ENCODE measurements at places on chromosomes 1 and 21. TPM values are rescaled to one million over a fixed set of nuclear protein-coding genes. Genes with fewer than 3 reads are reported as not detected.

Gene DNAJC8
- total RNA-seq = 57.6 TPM

Gene BTBD8
- 4.0 TPM for total RNA-seq

Gene RGS5
- total RNA-seq = 1.9 TPM

Gene COL18A1
- 82.9 TPM for total RNA-seq

Gene F5
- 16.2 TPM for total RNA-seq

Gene HSD11B1
- not detected for total RNA-seq

Gene CACNA1S
- not detected for total RNA-seq

Gene TAS1R1
- total RNA-seq = not detected

DNA sequence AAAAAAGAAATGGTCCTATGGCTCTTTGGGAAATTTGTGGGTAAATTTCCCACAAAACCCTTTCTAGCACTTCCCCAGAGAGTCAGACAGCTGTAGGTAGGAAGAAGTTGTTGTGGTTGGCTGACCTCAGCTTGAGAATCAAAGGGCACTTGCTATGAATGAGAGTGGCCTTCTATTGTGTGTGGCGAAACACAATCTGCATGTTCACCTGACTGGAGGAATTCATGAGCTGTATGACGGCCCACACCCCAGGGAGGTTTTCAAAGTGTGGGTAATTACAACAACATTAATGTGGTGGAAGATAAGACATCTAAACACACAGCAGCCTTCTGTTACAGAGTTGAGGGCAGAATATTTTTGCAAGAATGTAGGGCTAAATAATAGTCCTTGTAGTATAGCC lies 38.8 kb downstream of the NGF start:
- no peak overlapping the region for H3K27ac ChIP-seq
- H3K27me3 ChIP-seq = peaks cover 88% of the 10 kb centered on the region
- H3K36me3 ChIP-seq = no peaks in the 10 kb centered on the region
- H3K4me1 ChIP-seq = no peaks in the 10 kb centered on the region

GRCh38 chr1:237041795-237042525 lies at the start of gene RYR2:
RYR2 (plus strand) TSS chr1:237042184; CDS start chr1:237042522, 338 bp downstream.
- no peak for DNase-seq
- H3K4me1 ChIP-seq = no peaks in the 10 kb centered on the region
- H3K27me3 ChIP-seq = no peaks in the 10 kb centered on the region
- no peaks in the 10 kb centered on the region for H3K36me3 ChIP-seq
- H3K4me3 ChIP-seq = no peak within 1 kb of the TSS

- H3K4me3 ChIP-seq = no peak overlapping the region
- DNase-seq = no peak
- H3K36me3 ChIP-seq = no peaks in the 10 kb centered on the region
- no peaks in the 10 kb centered on the region for H3K27me3 ChIP-seq
- H3K4me1 ChIP-seq = no peaks in the 10 kb centered on the region
Measured at GRCh38 chr1:71666609-71667008, 585.8 kb upstream of the ZRANB2 start.

GRCh38 chr1:205693421-205693991 lies 13.2 kb upstream of the SLC45A3 start:
- H3K36me3 ChIP-seq = peaks cover 14% of the 10 kb centered on the region
- no peak overlapping the region for H3K27ac ChIP-seq
- no peak for DNase-seq
- H3K4me3 ChIP-seq = no peak overlapping the region
- H3K4me1 ChIP-seq = peaks cover 25% of the 10 kb centered on the region
- H3K27me3 ChIP-seq = no peaks in the 10 kb centered on the region

DNA sequence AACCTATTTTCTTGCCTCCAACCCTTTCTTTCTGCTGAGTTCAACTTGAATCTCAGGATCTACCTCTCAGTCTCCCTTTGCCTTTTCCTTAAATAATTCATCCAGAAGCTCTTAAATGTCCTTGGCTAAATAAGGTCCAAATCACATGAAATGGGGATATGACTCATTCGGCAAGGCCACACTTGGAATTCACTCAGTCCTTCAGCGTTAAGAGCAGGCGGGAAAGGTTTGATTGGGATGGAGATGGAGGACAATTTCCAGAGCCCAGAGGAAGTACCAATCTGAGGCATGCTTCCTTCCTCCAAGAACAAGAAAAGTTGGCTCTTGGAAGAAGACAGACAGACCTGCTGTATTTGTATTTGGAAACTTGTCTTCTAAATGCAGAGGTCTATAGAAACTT lies 128.5 kb downstream of the PROX1 start:
- H3K36me3 ChIP-seq = no peaks in the 10 kb centered on the region
- DNase-seq = no peak
- H3K4me3 ChIP-seq = no peak overlapping the region
- peaks cover 42% of the 10 kb centered on the region for H3K27me3 ChIP-seq
- H3K27ac ChIP-seq = no peak overlapping the region

DNA sequence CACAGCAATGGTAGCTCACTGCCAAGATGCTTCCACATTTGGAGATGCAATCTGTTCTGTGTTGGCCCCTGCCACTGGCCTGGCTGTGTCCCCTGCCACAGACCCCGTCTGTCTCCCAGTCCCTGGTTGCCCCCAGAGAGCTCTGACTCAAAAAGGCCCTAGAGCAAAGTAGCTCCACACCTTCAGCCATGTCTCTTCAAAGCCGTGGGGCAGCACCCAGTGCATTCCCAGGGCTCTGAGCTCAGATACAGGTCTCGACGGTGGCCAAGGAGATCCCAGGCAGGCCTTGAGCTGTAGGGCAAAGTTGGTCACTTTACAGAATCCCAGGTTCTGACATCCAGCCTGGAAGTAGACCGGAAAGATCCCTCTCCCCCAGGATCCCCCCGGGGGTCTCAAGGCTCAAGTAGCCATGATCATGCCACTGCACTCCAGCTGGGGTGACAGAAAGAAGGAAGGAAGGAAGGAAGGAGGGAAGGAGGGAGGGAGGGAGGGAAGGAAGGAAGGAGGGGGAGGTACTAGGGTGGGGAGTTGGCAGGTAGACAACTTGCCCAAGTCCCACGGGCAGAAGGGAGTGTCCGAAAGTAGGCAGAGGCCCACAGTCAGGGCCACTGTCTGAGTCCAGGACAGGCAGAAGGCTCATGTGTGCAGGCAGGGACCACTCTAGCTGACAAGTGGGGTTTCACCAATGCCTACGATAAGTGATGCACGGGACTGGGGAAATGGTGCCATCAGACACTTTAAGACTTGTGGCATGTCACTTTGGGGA lies 4.8 kb upstream of the ARF1 start:
- H3K27me3 ChIP-seq = peaks cover 52% of the 10 kb centered on the region
- DNase-seq = no peak
- no peak overlapping the region for H3K4me3 ChIP-seq
- H3K36me3 ChIP-seq = peaks cover 37% of the 10 kb centered on the region
- H3K27ac ChIP-seq = peak overlapping the region; percentile 20
- H3K4me1 ChIP-seq = peaks cover 6% of the 10 kb centered on the region

GRCh38 chr1:91645031-91645430 lies 144.4 kb downstream of the CDC7 start:
- no peak for DNase-seq
- H3K27ac ChIP-seq = no peak overlapping the region
- H3K4me3 ChIP-seq = no peak overlapping the region
- H3K4me1 ChIP-seq = no peaks in the 10 kb centered on the region
- H3K27me3 ChIP-seq = peaks cover 13% of the 10 kb centered on the region

GRCh38 chr1:212241501-212241900 lies 43.7 kb upstream of the PPP2R5A start:
- no peak overlapping the region for H3K4me3 ChIP-seq
- peaks cover 7% of the 10 kb centered on the region for H3K36me3 ChIP-seq
- no peak overlapping the region for H3K27ac ChIP-seq
- no peaks in the 10 kb centered on the region for H3K27me3 ChIP-seq

- no peaks in the 10 kb centered on the region for H3K4me1 ChIP-seq
- H3K36me3 ChIP-seq = no peaks in the 10 kb centered on the region
- peaks cover 59% of the 10 kb centered on the region for H3K27me3 ChIP-seq
Measured at GRCh38 chr1:234325878-234326496, 47.3 kb upstream of the COA6 start.

DNA sequence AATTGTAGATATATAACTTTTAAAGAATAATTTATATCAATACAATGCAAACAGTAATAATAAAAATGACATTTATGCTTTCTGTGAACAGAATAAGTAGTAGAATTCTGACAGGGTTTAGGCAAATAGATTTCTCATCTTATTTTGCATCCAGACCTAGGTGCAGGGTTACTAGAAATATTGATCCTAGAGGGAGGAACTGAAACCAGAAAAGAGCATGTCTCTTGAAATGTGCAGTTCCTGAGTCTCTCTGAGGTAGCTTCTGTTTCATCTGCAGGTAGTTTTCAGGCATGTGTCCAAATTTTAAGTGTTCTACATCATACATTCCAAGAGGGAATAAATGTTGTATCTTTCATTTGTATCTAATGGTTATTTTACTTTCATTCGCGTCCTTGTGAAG lies 631.9 kb upstream of the ADGRL4 start:
- DNase-seq = no peak
- H3K4me1 ChIP-seq = no peaks in the 10 kb centered on the region
- H3K4me3 ChIP-seq = no peak overlapping the region
- no peaks in the 10 kb centered on the region for H3K27me3 ChIP-seq

DNA sequence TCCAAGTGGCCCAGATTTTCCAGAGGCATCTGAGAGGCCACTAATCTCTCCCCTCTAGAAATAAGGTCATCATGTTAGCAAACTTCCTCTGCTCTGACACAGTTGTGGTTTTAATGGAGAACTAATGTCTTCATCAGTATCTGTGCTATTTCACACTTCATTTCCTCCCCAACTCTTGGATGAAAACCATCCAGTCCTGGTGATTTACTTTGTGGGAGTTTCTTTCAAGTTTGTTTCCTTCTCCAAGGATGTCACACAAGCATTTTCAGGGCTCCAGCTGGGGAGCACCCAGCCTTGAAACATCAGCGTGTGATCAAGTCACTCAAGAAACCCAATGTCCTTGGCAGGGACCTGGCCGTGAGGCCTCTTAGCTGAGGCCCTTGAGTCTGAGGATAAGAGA lies 38.8 kb downstream of the TBX15 start:
- DNase-seq = no peak
- H3K27me3 ChIP-seq = no peaks in the 10 kb centered on the region
- peak overlapping the region; percentile 45 for H3K27ac ChIP-seq
- H3K4me3 ChIP-seq = no peak overlapping the region

GRCh38 chr1:182700351-182700709 lies 15.9 kb upstream of the RGS8 start:
- H3K4me1 ChIP-seq = no peaks in the 10 kb centered on the region
- no peaks in the 10 kb centered on the region for H3K36me3 ChIP-seq
- peaks cover 67% of the 10 kb centered on the region for H3K27me3 ChIP-seq
- H3K4me3 ChIP-seq = no peak overlapping the region
- DNase-seq = no peak

- H3K27ac ChIP-seq = no peak overlapping the region
- no peak for DNase-seq
- H3K36me3 ChIP-seq = no peaks in the 10 kb centered on the region
- H3K4me1 ChIP-seq = no peaks in the 10 kb centered on the region
Measured at GRCh38 chr1:69649383-69649990, 81.8 kb downstream of the LRRC7 start.

DNA sequence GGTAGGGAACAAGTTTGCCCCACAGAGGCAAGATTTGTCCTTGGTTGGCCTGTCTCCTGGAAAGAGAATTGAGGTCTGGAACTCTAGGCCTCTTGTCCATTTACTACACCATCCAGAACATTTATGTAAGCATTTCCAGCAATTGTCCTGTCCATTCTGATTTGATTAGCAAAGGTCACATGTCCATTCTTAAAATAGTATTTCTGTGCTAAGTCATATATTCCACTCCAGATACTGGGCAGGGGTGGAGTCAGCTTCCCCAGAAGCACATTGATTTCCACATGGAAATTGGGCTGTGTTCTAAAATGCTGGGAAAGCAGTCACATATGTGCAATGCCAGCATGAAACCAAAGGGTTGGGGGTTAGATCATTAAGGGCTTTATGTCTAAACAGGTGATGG lies 21.5 kb upstream of the FMN2 start:
- DNase-seq = no peak
- H3K27ac ChIP-seq = no peak overlapping the region
- H3K27me3 ChIP-seq = no peaks in the 10 kb centered on the region
- H3K4me1 ChIP-seq = no peaks in the 10 kb centered on the region
- no peaks in the 10 kb centered on the region for H3K36me3 ChIP-seq

DNA sequence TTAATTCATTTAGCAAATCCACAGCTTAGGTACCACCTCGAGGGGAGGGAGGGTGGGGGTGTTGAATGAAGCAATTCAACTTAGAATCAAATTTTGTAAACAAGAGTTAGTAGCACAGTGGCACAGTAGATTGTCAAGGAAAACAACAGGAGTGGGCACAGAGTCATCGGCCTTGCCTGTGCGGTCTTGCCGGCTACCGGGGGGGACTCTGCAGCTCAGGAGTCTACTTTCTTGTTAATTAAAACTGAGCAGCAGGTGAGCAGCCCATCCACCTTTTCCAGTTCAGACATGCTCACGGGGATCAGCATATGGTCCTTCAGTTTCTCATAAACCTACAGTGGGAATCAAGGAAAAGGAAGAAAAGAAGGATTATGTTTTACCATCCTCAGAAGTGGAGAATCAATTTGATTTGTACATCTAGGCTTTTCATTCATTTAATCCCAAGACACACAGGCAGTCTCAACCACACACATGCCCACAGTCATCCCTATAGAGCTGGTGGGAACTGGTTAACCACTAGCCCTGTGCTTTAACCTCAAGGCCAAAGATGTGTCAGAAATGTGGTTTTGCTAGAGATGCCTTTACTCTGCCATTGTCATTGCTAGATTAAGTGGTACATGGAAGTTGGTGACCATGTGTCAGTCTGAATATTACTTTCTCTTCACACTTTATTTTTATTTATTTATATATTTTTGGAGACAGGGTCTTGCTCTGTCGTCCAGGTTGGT lies 45.0 kb upstream of the BCL10 start:
- no peaks in the 10 kb centered on the region for H3K27me3 ChIP-seq
- no peak overlapping the region for H3K27ac ChIP-seq
- peaks cover 31% of the 10 kb centered on the region for H3K36me3 ChIP-seq
- no peak overlapping the region for H3K4me3 ChIP-seq
- peaks cover 61% of the 10 kb centered on the region for H3K4me1 ChIP-seq

- peaks cover 51% of the 10 kb centered on the region for H3K4me1 ChIP-seq
- peak overlapping the region; percentile 90 for H3K4me3 ChIP-seq
- H3K36me3 ChIP-seq = peaks cover 95% of the 10 kb centered on the region
- H3K27ac ChIP-seq = peak overlapping the region; percentile 88
- H3K27me3 ChIP-seq = no peaks in the 10 kb centered on the region
- DNase-seq = peak; percentile 85
Measured at GRCh38 chr1:151989211-151989862, 4.3 kb downstream of the S100A10 start.

- no peak overlapping the region for H3K4me3 ChIP-seq
- H3K27me3 ChIP-seq = no peaks in the 10 kb centered on the region
- no peaks in the 10 kb centered on the region for H3K36me3 ChIP-seq
- no peak for DNase-seq
- no peak overlapping the region for H3K27ac ChIP-seq
Measured at GRCh38 chr1:171334024-171334640, 20.1 kb downstream of the FMO4 start.

DNA sequence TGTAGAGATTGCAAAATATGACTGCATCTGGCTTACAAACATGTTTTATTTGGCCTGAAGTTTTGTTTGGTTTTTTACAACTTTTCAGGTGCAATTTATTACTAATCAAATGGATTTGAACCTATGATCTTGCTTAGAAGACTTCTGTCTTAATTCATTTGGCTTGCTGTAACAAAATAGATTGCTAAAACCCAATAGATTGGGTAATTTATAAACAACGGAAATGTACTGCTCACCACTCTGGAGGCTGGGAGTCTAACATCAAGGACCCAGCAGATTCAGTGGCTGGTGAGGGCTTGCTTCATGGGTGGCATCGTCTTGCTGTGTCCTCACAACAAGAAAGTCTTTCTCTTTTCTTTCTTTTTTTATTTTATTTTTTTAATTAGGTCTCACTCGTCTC lies 72.9 kb downstream of the LBR start:
- H3K27me3 ChIP-seq = no peaks in the 10 kb centered on the region
- no peaks in the 10 kb centered on the region for H3K4me1 ChIP-seq
- no peak overlapping the region for H3K27ac ChIP-seq
- H3K4me3 ChIP-seq = no peak overlapping the region

- no peak overlapping the region for H3K27ac ChIP-seq
- no peaks in the 10 kb centered on the region for H3K27me3 ChIP-seq
- no peak overlapping the region for H3K4me3 ChIP-seq
- DNase-seq = no peak
Measured at GRCh38 chr1:206538901-206539640, 31.7 kb downstream of the RASSF5 start.
